HT1080 (cell line): ENCODE measurements at places on chromosomes 1 and 21. TPM values are rescaled to one million over a fixed set of nuclear protein-coding genes. Genes with fewer than 3 reads are reported as not detected.

DNA sequence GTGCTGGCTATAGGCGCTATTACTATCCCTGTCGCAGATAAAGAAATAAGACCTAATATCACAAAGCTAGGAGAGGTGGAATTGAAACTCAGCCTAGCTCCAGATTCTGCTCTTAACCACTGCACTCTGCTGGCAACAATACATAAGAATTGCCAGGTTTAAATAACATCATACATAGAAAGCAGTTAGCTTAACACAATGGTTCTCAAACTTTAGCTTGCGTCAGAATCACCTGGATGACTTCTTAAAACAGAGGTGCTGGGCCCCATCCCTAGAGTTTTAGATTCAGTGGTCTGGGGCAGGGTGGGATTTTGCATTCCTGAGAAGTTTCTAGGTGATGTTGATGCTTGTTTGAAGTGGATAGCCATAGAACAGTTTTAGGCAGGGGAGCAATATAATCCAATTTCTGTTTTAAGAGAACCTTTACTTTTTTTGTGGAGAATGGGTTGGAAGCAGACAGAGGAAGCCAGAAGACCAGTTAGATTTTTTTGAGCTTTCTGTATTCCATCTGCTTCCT, 1.1 kb upstream of the POMGNT1 start:
- no peak for DNase-seq

Gene LORICRIN
- not detected in 2 replicates for total RNA-seq

GRCh38 chr1:226181996-226182714, 4.4 kb downstream of the ACBD3 start:
- DNase-seq = peak; percentile 71

DNA sequence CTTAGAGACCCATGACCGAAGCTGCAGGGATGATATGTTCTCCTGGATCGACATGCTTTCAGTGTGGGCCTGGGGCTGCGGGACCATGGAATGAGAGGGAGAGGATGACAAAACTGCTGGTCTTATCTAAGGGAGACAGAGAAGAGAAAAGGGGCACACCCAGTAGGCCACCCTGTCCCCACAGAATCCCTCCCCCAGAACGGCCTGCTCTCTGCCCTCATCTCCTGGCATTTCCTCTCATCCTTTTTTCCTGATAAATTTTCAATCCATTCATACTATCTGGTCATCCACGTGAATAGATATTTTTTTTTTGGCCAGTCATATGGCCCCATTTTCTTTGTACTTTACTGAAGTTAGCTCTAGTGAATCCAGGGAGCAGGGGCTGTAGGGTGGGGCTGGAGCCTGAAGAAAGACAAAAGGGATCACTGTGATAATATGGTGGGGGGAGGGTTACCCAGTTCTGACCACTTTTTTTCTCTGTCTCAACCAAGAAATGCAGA, at the start of gene PKLR:
Gene PKLR, minus strand, starts transcription at position 97 of the 500 bp plus-strand sequence. Its CDS starts 43 bp downstream, at position 54.
- DNase-seq = no peak

Gene ATP1A4
- total RNA-seq = not detected in 2 replicates

Gene CA6
- not detected in 2 replicates for total RNA-seq

Gene CLIC4
- 108 and 122 TPM in 2 replicates for total RNA-seq

Gene TNFRSF1B
- total RNA-seq = 0.16 and 0.17 TPM in 2 replicates

Gene ARHGEF19
- not detected in 2 replicates for total RNA-seq

Gene CD247
- 0.18 TPM in 1 of 2 replicates, not detected in the other for total RNA-seq

GRCh38 chr1:200224315-200224714, 185.5 kb downstream of the ZNF281 start:
- no peak for DNase-seq

DNA sequence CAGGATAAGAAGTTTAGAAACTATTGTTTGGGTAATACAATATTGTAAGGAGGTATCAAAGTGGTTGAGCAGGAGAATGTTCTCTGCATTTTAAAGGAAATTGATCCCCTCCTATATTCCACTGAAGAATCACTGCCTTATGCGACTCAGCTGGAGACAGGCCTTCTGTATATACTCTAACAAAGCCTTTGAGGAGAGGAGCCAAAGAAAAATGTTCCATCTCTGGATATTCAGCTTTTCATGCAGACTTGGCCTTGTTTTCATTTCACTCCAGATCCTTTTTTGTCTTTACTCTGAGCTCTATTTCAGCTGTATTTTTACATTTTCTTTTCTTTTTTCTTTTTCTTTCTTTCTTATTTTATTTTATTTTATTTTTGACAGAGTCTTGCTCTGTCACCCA, 42.1 kb upstream of the S1PR1 start:
- DNase-seq = no peak

DNA sequence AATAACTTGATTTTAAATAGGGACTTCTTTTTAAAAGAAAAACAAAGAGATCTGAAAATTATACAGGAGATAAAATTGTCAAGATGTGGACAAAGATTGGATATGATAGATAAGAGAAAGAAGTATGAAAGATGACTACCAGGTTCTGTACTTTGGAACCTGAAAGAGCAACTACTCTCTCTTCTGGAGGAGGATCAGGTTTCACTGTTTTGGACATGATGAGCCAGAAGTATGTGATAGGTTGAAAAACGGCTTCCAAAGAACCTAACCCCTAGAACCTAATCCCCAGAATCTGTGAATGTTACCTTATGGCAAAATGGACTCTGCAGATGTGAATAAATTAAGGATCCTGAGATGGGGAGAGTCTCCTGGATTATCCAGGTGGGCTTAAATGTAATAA, 26.2 kb downstream of the RSBN1 start:
- DNase-seq = peak; percentile 24

Gene PTPRC
- 0.16 and 0.23 TPM in 2 replicates for total RNA-seq

DNA sequence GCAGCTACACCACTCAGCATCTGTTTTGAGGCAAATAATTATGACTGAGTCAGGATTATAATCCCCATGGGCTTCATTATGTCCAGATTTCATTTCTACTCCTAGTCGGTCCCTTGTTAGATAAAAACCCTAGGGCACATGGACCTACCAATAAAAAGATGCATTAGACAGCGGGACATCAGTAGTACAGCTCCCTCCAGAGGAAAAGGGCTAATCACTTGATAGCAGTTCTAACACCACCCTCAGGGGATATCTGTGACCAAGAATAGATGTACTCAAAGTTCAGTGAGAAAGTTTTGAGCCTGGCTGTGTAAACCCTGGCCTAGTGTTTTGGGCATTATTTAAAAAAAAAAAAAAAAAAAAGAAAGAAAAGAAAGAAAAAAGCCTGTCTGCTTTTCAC, 10.0 kb downstream of the GJA8 start:
- no peak for DNase-seq

Gene VANGL2
- 2.1 and 2.5 TPM in 2 replicates for total RNA-seq

DNA sequence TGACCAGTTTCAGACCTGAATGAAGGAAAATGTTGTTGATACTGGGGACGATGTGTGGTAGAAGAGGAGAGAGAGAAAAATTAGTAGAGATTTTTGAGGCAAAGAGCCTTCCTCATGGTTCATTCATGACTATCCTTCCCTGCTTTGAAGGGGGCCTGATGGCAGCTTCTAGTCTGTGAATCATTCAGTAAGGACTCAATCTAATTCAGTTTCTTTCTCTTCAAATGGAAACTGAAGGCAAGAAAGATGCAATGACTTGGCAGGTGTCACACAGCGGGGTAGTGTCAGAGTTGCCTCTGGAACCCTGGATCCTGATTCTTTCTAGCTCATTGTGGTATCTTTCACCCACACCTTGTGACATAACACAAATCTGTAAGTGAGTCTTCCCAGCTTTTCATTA, 14.9 kb upstream of the CD5L start:
- DNase-seq = no peak

GRCh38 chr1:183863852-183864251, 58.9 kb downstream of the RGL1 start:
- DNase-seq = no peak

- no peak for DNase-seq
Measured at GRCh38 chr1:7503691-7504437, 267.2 kb upstream of the VAMP3 start.

DNA sequence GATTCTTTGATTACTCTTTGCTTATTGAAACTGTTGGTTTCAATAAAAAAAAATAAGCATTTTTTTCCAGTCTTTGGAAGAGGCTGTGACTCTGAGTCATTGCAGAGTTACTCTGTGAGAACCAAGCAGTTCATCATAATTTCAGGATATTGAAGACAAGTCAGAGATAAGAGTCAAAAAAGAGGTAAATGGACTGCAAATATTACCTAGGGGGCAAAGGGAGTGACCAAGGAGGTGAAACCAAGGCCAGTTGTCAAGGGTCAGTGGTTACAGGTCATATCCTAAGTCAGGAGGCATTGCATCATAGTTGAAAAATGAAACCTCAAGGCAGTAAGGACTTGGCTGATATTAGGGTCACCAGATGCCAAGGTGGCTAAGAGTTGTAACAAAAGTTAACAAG, 597.1 kb upstream of the USP24 start:
- DNase-seq = no peak

- DNase-seq = no peak
Measured at GRCh38 chr1:246365708-246366107, 141.4 kb downstream of the SMYD3 start.

Gene LGR6
- total RNA-seq = 0.10 TPM in 1 of 2 replicates, not detected in the other

DNA sequence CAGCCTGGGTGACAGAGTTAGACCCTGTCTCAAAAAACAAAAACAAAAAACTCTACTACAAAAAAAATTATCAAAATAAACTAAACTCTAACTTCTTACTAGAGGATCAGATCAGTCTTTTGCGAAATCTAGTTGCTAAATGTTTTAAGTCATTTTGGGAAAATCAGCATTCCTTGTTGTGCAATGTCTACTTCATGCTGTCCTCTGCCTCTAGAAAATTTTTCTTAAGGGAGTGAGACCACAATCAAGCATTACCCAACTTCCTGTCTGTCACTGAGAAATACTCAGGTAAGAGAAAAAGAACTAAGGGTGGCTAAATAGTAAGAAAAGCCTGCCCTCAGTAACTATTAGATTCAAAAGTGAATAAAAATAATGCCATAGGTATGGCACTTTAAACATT, 67.2 kb upstream of the FOXD3 start:
- no peak for DNase-seq

Gene FAM43B
- 0.07 and 0.08 TPM in 2 replicates for total RNA-seq

Gene S100A1
- 0.17 TPM in 1 of 2 replicates, not detected in the other for total RNA-seq

Gene PPCS
- 29.8 and 37.5 TPM in 2 replicates for total RNA-seq
